ENCODE measurements at places on chromosomes 7 and 10.

DNA sequence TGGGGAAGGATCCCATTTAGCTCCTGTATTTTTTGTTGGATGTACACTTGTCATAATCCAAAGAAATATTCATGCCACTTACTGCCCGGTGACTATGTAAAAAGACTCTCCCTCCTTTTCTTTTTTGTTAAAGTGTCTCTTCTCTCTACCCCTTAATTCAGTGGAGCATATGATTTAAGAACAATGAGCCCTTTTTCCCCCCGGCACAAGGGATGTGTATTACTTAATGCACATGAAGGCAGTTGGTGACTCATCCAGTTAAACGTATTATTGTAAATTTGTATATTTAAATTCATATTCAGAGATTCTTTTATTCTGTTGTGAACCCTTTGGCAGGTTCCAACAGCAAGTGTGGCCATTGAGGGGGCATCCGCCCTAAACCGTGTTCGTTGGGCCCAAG lies 241.9 kb downstream of the SLC25A13 start:
- DNase-seq: no peak

DNA sequence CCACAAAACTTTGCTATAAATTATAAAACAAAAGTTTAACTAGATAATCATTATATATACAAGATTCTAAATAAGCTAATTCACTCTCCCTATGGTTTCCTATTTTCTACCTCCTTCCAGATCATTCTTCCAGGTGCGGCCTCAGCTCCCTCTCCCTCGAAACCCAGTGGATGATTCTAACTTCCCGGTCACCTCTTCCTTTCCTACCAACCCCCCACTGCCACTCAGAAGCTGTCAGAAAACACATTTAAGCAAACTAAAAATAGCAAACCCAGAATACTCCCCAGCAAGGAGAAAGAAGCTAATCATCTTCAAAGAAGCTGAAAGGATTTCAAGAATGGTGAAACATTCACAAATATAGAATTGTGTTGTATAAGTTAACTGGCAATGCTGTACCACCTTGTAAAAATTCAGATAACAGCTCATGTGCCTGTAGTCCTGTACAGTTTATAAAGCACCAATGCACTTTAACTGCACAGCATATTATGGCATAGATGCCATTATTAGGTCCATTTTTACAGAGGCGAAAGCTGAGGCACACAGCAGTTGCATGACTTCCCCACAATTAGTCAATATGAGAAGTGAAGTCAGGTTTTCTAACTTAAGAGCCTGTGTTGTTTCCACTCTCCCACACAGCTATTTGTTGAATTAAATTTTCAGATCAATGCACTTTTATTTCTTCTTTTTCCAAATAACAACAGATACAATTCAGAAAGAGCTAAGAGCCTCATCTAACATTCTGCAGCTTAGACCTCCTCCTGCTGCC lies 13.7 kb upstream of the DNTT start:
- DNase-seq: no peak

DNA sequence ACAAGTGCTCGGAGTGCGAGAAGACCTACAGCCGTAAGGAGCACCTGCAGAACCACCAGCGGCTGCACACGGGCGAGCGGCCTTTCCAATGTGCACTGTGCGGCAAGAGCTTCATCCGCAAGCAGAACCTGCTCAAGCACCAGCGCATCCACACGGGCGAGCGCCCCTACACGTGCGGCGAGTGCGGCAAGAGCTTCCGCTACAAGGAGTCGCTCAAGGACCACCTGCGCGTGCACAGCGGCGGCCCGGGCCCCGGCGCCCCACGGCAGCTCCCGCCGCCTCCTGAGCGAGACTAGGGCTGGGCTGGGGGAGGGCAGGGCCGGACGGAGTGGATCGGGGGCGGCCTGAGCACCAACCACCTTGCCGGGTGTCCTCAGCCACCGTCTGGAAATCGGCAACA lies 15.1 kb upstream of the ZNF212 start:
- DNase-seq: no peak

GRCh38 chr10:49322371-49323170 lies 23.6 kb downstream of the C10orf71 start:
- no peak for DNase-seq

- no peak for DNase-seq
Measured at GRCh38 chr7:27634671-27635493, 27.8 kb downstream of the HIBADH start.

GRCh38 chr10:14904316-14904732 lies 25.7 kb downstream of the SUV39H2 start:
- peak; percentile 14 for DNase-seq

DNA sequence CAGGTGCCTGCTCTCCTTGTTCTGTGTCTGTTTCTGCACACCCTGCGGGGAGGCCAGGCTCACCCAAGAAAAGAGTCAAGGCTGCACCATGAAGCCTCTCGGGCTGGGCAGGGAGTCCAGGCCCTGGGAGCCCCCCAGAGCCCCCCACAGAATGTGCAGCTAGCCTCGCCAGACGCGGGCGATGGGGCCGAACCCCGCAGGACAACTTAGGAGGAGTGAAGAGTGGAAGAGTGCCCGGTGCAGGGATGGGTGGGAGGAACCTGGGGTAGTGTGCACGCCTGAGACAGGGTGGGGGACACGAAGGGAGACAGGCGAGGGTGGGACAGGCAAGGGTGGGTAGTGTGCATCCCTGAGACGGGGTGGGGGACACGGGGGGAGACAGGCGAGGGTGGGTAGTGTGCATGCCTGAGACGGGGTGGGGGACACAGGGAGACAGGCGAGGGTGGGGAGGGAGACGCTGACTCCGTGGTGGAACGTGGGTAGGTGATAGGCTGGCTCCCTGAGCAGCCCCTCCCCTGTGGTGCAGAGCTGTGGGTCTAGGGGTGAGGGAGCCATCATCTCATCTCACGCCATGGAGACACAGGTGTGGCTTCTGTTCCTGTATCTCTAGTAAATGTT lies 615.4 kb downstream of the DNAJB6 start:
- no peak for DNase-seq

DNA sequence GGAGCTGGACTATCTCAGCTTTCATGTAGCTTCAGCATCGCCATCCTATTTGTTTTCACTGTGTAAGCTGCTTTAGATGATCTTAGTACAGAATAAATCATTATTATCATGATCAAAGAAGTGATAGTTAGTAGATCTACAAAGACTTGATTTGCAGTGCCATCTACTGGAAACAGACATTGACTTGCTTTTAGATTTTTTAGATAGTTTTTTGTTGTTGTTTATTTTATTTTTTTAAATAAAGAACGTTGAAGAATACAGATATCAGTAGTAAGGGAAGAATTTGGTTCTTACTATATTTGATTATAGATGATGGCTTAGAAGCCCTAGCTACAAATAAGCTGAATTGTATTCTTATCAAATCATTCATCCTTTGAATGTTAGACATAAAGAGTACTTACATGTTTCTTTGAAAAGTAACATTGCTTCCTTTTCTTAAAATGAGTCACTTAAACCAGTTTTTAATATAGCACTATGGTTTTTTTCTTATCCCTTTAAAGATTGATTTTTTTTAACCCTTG lies 6.3 kb upstream of the SFMBT2 start:
- no peak for DNase-seq

GRCh38 chr7:118671149-118671548 lies 446.6 kb downstream of the ANKRD7 start:
- DNase-seq: no peak

GRCh38 chr7:107059468-107059867 lies 15.0 kb downstream of the PRKAR2B start:
- DNase-seq: no peak

GRCh38 chr10:132391676-132392020 lies 5.4 kb upstream of the PWWP2B start:
- DNase-seq: no peak

- DNase-seq: no peak
Measured at GRCh38 chr7:37395618-37396259, 52.9 kb downstream of the ELMO1 start.

- no peak for DNase-seq
Measured at GRCh38 chr10:111548084-111548726, 471.4 kb downstream of the ADRA2A start.

- DNase-seq: peak; percentile 74
Measured at GRCh38 chr7:5420881-5421713, 2.5 kb downstream of the TNRC18 start.

DNA sequence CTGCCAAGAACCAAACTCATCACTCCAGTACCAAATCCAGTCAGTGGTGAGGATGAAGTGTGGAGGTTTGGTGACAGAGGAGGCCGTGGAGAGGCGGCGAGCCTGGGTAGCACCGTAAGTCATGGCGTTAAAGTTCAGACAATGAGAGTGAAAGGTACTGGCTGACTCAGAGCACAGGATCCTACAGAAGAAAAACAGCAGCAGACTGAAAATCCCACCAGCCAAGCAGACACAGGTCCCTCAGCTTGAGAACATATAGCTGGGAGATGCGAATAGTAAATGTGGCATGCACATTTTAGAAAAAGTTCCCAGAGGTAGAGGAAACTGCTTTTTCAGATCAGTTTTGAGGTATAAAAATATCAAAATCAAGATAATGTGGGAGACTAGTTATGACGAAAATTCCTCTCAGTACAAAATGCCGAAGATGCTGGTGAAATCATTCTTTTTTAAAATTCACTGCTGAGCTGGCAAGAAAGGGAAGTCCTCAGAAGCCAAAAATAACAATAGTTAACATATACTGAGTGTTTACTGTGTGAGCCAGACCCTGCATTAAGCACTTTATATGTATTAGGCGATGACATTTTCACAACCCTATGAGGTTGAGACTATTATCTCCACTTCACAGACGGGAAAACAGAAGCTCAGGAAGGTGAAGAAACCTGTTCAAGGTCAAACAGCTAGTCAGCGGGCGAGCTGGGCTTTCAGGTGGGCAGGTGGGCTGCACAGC lies 20.9 kb downstream of the PARP12 start:
- DNase-seq: no peak

DNA sequence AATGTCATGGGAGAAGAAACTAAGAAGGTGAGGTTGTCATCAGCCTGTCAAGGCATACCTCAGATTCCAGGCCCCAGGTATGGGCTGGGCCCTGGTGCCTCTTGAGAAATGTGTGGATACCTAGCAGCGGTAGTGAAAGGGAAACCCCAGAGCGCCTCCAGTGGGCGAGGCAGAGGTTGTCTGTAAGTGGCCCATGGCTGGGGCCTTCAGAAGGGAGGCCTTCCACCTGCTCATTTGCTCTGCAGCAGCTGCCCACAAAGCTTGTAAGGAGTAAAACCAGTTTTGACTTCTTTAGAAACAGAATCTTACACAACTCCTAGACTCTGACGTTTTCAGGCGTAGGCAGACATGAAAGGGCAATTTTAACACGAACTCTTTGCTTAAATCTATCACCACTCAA lies 509.9 kb downstream of the PARD3 start:
- no peak for DNase-seq

- DNase-seq: peak; percentile 25
Measured at GRCh38 chr7:28706584-28706983, 251.5 kb downstream of the TRIL start.

- DNase-seq: no peak
Measured at GRCh38 chr7:81150951-81151361, 232.1 kb upstream of the SEMA3C start.

GRCh38 chr10:88879534-88880281 lies at the start of gene STAMBPL1:
STAMBPL1 (plus strand) TSS chr10:88880245; CDS start chr10:88901709, 21,464 bp downstream.
- no peak for DNase-seq

Measured in muscle of back (tissue), 13 donors.